Naive B cell (primary cell): ENCODE measurements at places on chromosomes 7 and 10. TPM values are rescaled to one million over a fixed set of nuclear protein-coding genes. Genes with fewer than 3 reads are reported as not detected.

DNA sequence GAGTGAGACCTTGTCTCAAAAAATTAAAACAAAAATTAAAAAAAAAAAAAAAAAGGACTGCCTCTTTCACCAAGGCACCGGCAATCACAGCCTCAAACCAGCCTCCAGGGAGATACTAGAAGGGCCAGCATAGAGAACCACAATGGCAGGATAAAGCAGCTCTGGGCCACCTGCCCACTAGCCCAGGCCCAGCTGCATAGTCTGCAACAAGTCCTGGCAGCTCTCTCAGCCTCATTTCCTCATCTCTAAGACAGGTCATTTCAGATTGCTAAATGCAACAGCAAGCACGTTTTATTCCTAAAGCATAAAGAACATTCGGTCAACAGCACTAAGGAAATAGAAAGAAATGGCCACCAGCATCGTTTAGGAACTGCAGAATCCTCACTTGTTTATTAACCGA is 28.8 kb downstream of the XPNPEP1 start:
- DNase-seq = no peak

- DNase-seq = no peak
Observed at GRCh38 chr7:120254845-120255244, 18.1 kb upstream of the KCND2 start.

FZD8 gene
- not detected for polyA plus RNA-seq

DNA sequence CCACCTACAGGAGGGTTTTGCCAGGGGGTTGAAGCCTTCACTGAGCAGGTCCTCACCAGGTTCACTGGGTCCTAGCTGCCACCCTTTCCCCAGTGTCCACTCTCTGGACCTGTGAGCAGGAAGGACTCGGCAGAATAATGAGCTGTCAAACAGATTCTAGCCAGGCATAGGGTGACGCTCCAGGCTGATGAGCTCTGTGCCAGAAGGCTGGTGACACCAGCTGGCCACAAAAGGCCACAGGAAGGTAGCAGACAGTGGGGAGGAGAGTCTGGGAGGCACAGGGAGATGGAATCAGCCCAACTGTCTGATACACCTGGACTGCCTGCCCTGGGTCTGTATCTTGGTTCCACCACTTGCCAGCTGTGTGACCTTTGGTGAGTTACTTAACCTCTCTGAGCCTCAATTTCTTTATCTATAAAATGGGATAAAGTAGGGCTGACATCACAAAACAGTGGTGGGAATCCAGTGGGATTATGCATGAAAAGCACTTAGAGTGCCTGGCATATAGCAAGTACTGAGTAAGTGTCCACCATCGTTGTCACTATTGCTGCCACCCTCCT is 26.7 kb upstream of the NDST2 start:
- no peak for DNase-seq

DNA sequence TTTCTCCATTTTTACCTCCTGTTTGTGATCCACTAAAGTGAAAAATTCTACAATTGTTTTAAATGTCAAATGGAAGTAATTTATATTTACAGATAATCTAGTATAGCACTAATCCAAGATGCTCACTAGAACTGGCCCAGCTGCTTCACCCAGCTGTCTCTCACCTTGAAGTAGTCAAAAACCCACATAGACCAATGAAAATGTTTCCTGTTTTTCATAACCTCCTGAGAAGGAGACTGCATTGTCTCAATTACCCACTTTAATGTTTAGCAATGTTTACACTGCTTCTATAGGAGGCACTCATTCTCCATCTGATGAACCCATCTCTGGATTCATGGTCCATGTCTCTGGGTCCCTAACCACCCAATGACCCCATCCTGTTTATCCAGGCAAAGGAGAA is 56.1 kb upstream of the ADO start:
- DNase-seq = no peak

DNA sequence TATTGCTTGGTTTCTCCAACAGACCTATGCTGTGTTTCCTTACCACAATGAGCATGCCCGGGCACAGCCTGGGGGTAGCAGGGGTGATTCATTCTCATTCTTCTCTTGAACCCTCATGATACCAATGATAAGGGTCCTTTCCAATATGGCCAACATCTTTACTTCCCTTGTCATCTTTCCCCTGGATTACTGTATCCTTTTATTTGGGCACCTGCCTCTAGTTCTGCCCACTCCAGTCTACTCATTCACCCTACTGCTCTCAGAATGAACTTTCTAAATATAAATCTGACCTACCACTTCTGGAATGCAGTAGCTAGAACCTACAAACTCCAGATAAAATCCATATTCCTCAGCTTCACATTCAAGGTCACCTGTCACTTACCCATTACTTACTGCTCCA is 26.4 kb upstream of the ITPRID1 start:
- no peak for DNase-seq

SPAM1 gene
- polyA plus RNA-seq = not detected
